ENCODE measurements at places on chromosomes 5 and 9.

DNA sequence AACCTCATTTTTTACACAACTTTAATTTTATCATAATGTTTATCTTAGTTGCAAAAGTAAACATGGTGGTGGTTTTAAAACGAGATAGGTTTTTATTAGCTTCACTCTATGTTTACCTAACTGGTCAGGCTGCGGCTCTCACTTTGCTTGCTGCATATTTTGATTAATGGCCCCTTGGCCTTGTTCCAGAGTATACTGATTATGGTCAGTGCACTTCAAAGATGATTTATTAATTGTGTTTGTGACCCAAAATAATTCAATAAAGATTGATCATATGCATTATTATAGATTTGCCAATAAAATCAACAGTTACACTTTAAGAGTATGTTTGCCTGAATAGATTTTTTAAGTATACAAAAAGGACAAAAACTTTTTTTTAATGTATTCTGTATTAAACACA, 188.0 kb downstream of the XRCC4 start:
- peak; percentile 54 for DNase-seq

DNA sequence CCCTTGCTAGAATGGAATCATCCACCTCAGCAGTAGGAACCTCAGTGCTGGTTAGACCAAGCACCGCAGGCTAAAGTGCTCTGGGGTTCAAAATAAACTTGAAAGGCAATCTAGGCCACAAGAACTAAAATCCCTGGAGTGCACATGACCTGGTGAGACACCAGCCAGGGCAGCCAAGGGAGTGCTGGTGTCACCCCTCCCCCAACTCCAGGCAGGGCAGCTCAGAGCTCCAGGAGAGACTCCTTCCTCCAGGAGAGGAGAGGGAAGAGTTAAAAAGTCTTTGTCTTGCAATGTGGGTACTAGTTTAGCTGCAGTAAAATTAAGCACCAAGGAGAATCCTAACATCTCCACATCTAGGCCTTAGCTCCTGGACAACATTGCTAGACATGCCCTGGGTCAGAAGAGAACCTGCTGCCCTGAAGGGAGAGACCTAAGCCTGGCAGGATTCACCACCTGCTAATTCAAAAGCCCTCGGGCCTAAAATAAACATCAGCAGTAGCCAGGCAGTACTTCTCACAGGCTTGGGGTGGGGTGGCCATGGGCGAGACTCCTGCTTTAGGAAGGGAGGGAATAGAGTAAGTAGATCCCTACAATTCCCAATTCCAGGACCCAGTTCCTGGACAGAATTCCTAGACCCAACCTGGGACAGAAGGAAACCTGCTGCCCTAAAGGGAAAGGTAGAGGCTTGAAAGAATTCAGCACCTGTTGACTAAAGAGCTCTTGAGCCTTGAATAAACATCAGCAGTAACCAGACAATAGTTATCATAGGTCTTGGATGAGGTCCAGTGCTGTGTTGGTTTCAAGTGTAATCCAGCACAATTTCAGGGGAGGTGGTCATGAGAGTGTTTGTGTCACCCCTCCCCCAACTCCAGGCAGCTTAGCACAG, 25.8 kb downstream of the UGT3A2 start:
- DNase-seq = peak; percentile 95

DNA sequence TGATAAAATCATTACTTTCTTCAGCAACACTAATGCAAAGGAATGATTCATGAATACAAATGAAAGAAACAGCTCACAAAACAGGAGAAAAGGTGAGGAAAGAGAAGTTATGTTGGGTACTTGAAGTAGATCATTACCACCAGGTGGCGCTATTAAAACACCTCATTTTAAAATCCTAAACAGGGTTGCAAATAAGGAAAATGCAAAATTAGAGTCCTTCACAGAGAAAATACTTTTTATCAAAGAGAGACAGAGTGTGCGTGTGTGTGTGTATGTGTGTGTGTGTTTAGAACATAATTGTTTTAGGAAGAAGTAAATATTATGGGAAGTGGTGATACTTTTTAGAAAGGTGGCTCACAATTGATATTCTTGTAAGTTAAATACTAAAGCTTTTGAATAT, 49.5 kb upstream of the CD180 start:
- peak; percentile 54 for DNase-seq

DNA sequence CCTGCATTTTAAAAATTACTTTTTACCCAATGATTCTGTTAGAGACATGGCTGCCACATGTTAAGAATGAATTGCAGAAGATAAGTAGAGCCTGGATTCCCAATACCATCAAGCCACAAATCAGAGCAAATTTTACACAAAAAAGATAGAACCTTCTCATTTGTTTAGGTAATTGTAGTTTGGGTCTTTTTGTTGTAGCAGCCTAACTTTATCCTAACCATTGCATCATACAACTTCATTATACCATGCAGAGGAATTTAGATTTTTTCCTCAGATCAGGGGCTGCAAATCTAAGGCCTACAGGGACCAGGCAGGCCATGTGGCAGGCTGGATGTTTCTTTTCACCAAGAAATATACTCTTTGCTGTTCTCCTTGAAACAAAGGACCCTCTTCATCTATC, 34.6 kb downstream of the NKX2-5 start:
- no peak for DNase-seq

DNA sequence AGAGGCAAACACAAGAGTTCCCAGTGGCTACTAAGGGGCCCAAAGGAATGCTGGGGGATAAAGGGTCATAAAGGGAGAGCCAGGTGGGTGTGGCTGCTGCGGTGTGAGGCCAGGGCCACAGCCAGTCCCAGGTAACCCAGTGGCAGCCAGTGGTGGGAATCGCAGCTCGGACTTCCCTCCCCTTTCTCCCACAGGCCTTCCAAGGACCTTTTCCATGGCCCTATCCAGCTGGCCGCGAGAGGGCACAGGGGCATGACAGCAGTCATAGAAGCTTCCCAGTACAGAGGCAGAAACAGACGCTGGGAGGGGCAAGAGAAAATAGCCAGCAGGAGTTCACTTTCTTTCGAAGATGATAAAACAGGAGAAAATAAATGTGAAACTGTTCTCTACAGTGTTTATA, 257.6 kb downstream of the SEMA5A start:
- no peak for DNase-seq

- no peak for DNase-seq
Measured at GRCh38 chr5:169706758-169707450, 69.8 kb downstream of the DOCK2 start.

DNA sequence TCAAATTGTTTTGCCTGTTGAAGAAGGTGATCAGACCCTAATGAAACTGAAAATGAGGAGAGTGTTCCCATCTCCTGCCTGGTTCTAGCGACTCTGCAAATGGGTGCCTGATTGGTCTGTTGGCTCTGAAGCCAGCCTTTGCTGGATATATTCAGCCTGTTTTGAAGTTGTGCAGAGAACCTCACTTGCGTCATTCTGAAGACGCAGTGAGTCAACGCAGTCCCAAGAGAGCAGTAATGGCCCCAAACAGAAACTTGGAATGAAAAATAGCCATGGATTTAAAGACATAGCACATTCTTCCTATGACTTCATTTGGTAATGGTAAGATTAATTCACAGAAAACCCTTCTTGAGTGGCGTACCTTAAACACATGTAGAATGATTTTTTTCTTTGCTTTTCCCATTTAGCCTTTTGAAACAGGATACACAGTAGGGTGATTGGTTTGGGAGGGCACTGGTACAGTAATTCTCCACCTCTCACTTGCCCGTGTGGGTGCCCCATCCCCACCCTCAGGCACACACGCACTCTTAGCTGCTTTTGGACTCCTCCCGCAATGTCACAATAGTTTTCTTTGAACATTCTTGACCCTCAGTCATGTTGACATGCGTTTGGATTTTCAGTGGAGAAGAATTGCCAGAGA, 54.1 kb upstream of the ABL1 start:
- DNase-seq = no peak

DNA sequence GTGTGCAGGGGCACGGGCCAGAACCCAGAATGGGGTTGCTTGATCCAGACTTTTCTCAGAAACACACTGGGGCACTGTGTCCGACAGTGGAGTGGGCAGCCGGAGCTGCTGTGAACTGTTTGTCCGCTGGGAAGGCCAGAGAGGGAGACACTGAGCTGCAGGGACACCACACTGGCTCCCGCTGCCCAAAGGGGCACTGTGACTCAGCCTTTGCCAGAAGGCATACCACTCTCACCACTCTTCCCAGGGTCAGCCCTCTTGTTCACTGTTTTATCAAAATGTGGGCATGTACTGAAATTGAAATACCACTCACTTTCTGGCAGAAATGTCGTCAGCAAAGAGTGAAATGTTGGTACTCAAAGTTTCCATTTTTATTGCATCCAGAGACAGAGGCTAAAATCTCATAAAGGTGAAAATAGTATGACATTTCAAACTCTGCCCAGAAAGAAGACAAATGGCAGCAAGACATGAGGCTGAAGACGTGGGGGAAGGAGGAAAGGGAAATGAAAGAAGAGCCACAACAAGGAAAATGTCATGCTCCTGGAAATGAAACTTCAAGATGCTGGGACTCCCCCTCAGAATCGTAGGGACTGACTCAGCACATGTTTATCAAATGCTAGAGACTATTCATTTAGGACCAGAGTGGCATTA, 4.5 kb upstream of the IL7R start:
- DNase-seq = no peak

DNA sequence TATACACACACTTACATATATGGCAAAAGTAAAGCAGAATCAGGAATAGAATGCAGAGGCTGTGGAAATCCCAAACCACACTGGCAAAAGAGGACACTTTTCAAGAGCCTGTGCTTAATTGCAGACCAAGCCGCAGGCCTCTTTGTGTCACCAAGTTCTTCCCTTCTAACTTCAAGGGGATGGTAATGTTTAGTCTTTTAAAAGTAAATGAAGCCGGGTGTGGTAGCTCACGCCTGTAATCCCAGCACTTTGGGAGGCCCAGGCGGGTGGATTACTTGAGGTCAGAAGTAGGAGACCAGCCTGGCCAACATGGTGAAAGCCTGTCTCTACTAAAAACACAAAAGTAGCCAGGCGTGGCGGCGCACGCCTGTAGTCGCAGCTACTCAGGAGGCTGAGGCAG, 28.7 kb downstream of the ROR2 start:
- DNase-seq = no peak

DNA sequence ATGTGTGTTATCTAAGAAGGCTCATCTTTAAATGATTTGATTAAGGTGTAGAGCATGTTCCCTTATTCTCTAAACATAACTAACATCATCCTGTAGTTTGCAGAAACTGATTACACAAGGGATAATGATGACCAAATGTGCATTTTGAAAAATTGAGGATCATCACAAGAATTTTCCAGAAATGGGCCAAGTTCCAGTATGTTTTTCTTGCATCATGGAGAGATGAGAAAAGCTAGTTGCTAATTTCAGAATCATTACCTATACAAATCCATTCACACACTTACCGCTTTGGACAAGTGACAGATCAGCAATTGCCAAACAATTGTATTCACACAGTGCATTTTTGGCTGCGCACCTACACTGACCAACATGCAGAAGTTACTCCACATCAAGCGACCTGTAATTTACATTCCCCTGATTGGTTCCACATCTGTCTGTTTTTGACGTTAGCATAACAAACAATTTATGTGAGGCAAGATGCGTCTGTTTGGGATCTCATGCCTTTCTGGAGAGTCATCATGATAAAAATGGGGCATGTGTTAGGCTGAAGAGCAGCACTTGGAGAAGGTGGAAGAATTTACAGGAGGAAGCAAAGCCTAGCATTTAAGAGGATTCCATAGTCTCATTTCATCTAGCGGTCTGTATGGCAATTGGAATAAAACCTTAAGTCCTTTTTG, 2.8 kb upstream of the BNC2 start:
- no peak for DNase-seq

- no peak for DNase-seq
Measured at GRCh38 chr9:108838017-108838416, 17.8 kb downstream of the ACTL7B start.

- no peak for DNase-seq
Measured at GRCh38 chr5:137684761-137685160, 51.1 kb downstream of the KLHL3 start.

- DNase-seq = peak; percentile 59
Measured at GRCh38 chr9:90517103-90517502, 125.5 kb downstream of the DIRAS2 start.

GRCh38 chr9:126697330-126697729, 83.6 kb downstream of the LMX1B start:
- DNase-seq = no peak

DNA sequence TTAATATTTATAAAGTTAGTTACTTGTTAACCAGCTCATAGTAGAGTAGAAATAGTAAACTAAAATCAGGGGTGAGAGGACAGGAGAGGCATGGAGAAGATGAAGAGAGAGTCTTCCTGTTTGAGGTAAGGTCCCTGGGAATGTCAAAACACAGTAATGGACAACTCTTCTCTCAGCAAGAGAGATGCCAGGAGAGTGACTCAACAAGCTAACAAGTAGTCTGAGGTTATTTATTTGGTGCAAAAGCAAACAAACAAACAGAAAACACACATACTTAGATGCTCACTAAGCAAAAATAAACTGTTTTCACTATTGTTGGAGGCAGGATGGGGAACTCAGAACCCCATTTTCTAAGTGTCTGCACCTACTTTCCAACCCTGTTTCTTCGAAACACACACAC, 333.2 kb upstream of the RFX3 start:
- no peak for DNase-seq

DNA sequence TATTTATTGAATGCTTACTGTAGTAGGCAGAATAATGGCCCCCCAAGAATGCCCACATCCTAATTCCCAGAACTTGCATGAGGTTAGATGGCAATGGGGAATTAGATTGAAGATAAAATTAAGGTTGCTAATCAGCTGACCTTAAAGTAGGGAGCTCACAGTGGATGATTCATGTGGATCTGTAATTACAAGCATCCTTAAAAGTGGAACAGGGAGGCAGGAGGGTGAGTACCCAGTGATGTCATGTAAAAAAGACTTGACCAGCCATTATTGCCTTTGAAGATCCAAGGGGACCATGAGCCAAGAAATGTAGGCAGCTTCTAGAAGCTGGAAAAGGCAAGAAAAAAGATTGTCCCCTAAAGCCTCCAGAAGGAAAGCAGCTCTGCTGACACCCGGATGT, 71.4 kb downstream of the GABBR2 start:
- no peak for DNase-seq

DNA sequence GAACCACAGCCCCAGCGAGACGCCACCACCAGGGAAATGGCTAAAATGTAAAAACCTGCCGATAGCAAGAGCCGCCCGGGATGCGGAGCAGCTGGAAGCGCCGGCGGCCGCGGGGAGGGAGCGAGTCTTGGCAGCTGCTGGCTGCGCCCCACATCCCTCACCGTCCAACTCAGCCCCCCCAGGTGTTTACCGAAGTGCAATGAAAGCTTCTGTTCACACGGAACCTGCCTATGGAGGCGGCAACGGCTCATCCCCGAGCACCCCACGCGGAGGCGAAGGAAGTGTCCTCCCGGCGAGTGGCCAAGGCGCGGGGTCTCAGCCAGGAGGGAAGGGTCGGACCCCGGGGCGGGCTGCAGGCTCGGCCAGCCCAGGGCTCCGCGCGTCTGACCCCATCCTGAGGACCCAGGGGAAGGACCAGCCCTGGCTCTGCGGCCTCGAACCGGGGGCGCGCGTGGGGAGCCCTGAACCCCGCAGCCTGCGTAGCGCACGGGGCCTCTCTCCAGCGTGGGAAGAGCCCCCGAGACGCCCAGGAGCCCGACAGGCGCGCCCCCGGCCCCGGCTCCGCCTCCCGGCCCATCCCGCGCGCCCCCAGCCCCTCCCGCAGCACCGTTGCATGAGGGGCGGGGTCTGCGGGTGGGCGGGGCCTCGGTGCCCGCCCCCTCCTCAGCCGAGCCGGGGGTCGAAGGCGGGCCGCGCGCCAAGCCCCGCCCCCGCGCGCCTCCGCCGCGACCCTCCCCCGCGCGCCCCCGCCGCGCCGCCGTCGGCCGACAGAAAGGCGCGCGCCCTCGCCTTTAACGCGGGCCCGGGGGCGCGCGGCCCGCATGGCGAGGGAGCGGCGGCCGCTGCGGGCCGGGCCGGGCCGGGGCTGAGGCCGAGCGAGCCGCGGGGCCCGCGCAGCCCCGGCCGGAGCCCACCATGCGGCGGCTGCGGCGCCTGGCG, at the start of gene DIPK1B:
DIPK1B (plus strand) TSS at position 822 of the 939 bp plus-strand sequence; CDS start at position 916, 94 bp downstream.
- peak; percentile 25 for DNase-seq
